ENCODE measurements at places on chromosomes 13 and 19.
A peak's percentile ranks its signal among the peaks of the same experiment; 100 is the strongest.

DNA sequence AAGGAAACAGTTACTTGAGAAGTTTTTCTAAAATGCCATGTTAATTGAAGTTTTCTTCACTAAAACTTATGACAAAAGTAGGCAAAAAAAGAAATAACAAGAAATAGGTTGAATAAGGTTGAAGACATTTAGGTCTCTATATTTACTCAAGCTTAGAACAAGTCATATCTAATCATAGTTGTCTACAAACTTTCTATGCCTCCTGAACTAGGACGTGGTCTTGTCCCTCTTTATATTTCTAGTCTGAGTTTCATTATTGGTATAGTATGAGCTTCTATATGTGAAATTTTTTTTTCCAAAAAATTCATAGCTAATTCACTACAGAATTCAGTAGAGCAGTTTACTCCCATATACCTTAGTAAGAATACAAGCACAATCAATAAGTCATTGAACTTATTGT is 836.4 kb downstream of the SLITRK6 start:
- no peak for DNase-seq

DNA sequence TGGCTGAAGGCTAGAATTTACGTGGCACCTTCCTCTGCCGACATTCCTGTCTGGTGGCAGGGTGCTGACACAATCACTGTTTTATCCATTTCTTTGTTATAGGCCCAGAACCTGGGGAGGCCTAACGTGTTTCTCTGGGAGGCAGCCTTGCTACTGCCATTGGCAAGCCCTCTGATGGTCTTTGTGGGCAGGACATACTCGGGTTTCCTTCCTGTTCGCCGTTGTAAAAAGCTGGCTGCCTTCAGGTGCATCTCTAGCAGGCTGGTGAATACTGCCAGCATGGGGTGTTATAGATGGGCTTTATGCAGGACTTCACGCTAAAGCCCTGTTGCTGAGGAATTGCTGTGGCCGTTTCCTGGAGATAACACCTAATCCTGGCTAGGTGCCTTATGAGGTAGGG is 28.1 kb downstream of the B3GLCT start:
- no peak for DNase-seq

DNA sequence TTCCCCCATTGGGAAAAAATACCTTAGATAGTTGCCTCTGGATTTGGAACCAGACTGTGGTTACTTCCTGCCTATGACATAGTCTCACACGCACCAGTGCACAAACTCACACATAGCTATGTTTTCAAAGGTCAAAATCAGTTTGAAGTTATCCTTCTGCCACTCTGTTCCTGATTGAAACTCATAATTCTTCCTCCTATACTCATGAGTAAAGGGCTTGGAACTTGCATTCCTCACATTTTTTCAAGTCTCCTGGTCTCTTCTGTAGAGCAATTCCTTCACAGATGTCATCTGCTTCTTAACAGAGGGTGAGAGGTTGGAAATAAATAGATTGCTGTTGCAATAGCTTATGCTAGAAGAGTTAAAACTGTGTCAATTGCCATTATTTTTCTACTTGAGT is 18.6 kb upstream of the POSTN start:
- DNase-seq: no peak

DNA sequence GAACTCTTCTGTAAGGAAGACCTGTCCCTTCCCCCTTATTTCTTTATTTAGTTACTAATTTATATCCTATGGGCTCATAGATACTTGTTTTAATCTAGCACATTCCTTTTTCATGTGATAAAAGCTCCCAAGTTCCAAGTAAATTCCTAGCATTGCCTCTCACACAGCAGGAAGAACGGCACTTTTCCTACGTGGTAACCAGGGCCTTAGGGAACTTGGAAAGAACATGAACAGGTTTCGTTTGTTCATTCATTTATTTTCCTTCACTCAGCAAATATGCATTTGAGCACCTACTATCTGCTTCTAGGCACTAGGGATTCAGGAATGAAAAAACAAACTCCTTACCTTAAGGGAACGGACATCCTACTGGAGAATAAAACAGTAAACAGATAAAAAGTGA is 125.1 kb downstream of the SIPA1L3 start:
- DNase-seq: no peak

DNA sequence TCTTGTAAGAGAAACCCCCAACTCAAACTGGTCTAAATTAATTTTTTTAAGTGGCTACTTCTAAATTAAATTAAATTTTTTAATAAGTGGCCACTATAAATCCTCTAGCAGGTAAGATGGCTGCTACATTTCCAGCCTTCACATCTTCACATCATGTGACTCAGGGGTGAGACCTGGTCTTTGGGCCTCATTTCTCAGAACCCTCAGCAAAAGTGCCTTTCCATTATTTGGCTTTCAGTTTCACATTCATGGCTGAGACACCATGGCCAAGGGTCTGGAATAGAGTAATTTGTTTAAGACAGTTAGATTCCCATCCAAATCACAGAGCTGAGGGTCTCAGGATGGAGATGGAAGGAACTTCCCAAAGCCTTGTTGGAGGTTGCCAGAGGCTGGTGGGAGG is 47.5 kb downstream of the DCT start:
- no peak for DNase-seq

DNA sequence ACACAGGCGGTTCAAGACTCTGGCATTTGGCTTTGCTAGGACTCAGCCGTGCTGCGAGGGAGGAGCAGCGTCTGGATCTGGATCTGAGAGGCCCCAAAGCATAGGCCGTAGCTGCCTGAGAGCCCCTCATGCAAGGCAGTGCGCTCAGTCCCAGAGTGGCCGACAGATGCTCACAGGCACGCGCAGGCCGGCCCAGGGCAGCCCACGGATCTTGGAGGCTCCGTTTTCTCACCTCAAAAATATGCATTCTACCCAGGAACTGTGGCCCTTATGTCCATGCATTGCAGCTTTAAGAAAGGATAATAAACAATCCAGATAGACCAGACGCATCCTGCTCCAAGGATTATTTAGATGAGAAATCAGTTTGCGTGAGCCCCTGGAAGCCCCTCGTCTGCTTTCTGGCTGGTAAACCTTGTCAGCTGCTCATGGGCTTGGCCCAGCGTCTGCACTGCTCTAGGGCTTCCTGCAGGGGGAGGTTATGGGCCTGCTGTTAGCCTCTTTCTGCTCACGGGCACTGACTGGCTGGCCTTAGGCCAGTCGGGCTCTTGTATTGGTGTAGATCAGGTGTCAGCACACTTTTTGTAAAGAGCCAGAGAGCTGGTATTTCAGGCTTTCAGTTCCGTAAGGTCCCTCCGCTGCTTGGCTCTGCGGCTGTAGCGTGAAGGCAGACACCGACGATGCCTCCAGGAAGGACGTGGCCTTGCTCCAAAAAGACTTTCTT is 24.2 kb downstream of the TEX29 start:
- no peak for DNase-seq

- DNase-seq: no peak
Measured at GRCh38 chr13:44400736-44401135, 27.1 kb downstream of the SERP2 start.

DNA sequence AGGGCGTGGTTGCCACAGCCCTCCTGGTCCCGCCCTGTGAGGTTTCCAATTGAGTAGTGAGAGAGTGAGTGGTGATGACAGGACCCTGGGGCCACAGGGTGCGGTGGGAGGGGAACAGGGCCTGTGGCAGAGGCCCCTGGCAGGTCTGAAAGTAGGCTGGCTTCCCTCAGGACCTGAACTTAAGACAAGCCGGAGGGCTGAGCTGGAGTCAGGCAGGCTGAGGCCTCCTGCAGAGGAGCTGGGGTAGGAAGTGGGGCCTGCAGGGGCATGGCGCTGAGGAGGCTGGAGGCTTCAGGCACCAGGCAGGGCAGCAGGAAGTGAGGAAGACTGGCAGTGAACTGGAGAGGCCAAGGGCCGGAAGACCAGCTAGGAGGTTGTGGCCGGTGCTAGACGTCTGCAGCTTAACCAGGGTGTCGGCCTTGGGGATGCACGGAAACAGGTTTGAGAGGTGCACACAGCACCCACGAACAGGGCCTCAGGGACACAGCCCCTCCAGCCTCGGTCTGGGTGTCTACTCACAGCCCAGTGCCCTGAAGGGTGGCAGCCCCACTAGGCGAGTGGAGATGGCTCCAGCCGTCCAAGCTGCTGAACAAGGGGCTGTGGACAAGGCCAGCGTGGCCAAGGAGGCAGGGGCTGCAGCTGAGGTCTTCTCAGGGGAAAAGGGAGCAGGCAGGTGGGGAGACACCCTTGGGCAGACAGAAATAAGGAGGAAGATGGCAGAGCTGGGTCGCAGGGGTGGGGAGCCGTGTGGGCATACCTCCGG is 17.8 kb downstream of the POP4 start:
- peak; percentile 38 for DNase-seq

DNA sequence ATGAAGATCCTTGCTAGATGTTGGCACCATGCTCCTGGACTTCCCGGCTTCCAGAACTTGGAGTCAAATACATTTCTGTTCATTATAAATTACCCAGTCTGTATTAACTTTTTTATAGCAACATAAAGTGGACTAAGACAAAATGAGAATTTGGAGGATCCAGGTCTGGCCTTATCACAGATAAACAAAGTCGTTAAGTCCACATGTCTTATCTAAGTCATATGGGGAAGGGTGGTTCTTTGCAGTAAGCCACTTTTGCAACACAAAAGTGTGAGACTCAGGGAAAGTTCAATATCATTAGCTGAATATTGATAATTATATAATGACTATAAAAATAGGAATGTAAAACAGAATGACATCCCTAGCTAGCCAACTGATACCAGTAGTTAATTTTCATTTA is 91.6 kb upstream of the SIAH3 start:
- DNase-seq: no peak

DNA sequence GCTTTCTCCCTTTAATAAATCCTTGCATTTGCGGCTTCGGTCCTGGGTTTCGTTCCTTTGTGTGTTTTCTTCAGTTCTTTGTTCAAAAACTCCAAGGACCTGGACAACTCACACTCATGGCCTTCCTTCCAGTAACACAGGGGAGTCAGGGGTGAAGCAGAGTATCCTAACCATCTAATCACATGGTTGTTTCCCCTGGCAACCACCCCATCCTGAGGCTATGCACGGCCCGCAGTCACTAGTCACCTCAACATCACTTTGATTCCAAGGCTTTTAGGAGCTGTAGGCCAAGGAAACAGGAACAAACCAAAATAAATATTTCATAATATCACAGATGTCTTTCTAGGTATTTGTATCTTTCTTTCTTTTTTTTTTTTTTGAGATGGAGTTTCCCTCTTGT is 28.9 kb downstream of the ZNF101 start:
- DNase-seq: no peak

DNA sequence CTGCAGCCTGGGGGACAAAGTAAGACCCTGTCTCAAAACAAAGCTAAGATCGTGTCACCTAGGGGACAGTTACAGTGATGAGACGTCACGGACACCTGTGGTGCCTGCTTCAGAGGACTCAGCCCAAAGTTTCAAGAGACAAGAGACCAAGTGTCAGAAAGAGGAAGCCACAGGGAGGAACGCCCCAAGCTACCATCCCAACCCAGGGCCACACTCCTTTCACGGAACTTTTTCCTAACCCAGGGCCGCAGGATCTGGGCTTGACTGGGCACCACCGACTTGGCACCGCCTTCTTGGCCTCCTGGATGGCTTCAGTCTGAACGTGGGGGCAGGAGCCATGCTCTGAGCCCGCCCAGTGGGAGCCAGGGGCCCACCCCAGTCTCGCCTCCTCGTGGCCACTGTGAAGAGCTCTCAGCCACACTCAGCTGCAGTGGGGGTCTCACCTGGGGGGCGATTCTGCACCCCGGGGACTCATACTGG is 8.5 kb downstream of the MOB3A start:
- peak; percentile 56 for DNase-seq

DNA sequence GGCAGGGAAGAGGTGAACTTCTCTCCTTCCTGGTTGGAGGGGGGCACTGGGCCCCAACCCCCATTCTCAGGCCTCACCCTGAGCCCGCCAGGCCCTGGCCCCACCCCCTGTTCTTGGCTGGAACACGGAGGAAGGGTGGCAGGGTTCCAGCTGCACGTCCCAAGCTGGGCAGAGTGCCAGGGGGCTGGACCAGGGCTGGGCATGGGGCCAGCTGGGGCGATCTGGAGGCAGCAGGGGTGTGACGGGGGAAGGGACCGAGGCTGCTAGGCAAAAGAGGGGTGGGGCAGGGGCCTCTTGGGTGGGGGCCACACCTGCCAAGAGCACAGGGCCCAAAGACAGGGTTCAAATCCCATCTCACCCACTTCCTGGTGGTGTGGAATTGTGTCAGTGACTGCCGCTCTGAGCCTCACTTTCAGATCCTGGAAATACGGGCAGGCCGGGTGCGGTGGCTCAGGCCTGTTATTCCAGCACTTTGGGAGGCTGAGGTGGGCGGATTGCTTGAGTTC is 2.2 kb downstream of the HIF3A start:
- DNase-seq: no peak

DNA sequence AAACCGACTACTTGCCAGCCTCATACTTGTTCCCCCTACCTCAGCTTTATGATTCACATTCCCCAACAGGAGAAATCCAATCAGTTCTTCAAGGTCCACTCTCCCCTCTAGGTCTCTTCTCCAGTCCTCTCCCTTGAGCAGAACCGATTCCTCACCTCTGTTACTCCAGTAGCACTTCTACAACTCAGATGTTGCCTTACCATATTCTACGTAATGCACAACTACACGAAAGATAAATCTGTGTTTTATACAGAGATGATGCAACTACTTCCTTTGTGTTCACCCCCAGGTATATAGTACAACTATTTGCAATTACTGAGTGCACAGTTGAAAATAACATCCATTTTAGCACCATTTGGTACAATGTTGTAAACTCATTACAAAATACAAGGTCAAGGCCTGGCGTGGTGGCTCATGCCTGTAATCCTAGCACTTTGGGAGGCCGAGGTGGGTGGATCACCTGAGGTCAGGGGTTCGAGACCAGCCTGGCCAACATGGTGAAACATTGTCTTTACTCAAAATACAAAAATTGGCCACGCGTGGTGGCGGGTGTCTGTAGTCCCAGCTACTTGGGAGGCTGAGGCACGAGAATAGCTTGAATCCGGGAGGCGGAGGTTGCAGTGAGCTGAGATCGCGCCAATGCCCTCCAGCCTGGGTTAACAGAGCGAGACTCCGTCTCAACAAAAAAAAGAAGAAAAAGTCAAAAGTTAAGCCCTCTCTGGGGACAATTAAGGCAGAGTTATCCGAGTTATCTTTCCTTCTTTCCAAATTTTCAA is 2.8 kb upstream of the WBP4 start:
- DNase-seq: no peak

- no peak for DNase-seq
Measured at GRCh38 chr19:19101540-19101939, 36.7 kb downstream of the TMEM161A start.

DNA sequence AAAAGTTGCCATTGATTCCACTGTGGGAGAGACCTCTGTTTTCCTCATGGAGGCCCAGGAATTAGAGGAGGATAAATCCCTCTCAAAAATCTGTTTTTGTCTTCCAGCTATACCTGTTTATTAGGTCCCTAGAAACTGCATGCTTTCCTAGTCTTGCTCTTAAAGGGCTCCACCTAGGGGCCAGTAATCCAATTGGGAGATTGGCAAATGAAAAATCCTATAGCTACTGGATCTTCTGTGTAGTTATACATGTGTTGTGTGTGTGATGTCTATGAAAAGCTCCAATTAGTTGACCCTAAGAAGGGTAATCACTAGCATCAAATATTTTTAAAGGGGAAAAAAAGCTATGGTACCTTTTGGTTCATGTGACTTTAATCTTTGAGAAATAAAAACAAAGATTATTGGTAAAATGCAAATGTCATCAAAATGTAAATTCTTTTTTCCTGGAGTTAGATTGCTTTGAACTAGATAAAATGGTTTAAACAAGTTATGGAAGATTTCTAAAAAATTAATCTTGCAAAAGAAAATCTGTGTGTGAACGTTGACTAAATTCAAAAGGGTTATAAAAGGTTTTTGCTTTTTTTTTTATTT is 63.4 kb upstream of the C1QTNF9B start:
- peak; percentile 28 for DNase-seq

All from CD4-positive, alpha-beta T cell treated with Interleukin-10 for 1 hour (primary cell).